ENCODE measurements at places on chromosomes 12 and 14.

- no peak for DNase-seq
These were observed 179.0 kb upstream of the IGF1 start for GRCh38 chr12:102659200-102659911.

GRCh38 chr12:53057816-53058500 lies 8.1 kb downstream of the TNS2 start:
- DNase-seq: no peak

GRCh38 chr12:52370926-52371608 lies 3.8 kb upstream of the KRT85 start:
- DNase-seq: peak; percentile 90

DNA sequence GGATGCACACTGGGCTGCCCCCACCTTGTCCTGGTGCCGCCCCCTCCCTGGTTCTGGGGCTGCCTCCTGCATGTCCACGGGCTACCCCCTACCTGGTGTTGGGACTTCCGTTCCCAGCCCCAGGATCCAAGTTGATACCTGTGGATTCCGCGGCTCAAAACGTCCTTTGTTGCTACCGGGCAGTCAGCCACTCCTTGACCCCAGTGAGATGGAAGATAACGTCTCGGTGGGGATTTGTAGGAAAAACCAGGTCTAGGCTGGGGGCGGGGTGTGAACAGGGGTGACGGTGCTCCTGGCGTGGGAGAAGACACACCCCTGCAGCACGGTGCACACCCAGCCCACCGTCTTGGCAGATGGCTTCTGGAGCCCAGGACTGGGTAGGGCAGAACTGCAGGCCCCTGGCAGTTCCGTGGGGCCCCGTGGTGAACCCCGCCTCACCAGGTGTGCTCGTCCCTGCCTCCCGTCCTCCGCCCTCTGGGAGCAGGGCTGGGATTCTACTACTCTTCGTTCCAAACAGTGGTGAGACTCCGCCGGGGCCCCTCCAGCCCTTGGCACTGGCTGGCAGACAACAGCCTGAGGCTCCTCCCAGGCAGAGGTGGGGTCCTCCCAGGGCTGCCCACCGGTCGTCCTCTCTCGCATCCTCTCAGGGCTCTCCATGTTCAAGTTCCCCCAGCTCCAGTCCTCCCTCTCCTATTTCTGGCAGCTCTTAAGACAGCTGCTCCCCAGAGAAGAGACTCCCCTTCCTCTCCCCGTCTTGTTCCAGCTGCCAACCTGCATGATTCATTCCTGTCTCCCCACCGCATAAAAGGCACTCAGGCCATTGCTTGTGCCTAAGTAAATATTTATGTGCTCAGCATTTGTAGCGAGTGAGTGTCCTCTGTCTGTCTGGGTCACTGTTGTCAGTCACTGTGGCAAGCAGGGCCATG lies 75.5 kb downstream of the FBXL14 start:
- DNase-seq: no peak

DNA sequence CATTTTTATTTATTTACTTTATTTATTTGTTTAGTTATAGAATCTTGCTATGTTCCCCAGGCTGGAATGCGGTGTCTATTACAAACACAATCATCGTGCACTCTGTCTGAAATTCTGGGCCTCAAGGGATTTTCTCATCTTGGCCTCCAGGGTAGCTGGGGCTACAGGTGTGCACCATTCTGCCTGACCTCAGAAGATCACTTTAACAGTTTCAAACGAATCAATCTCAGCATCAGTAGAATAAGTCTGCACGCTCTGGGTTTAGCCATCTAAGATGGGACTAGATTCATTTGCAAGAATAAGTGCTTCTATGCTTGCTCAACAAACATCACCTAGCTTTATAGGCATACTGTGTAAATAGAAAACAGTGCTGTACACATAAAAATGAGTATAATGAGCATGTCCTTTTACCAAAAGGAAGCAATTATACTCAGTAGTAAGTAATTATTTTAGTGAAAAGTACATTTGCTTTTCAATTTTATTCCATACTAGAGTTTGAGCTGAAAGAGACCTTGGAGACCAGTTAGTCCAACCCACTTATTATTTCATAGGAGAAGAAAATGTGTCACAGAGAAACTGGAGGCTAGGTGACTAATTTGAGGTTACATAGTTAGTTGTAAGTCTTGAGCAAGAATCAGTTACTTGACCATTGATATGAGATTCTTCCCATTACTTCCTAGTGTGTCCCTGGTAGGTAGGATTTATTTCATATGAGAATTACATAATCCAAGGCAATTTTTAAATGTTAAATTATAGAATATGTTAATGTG lies 456.5 kb upstream of the LMO3 start:
- no peak for DNase-seq

DNA sequence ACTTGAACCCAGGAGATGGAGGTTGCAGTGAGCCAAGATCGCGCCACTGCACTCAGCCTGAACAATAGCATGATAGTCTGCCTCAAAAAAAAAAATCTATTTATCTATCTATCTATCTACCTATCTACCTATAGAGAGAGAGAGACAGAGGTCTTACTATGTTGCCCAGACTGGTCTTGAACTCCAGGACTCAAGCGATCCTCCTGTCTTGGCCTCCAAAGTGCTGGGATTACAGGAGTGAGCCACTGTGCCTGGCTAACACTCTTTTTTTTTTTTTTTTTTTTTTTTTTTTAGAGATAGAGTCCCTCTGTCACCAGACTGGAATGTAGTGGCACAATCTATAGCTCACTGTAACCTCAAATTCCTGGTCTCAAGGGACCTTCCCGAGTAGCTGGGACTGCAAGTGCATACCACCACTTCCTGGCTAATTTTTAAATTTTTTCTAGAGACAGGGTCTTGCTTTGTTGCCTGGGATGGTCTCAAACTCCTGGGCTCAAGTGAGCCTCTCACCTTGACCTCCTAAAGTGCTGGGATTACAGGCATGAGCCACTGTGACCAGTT lies 1.9 kb downstream of the FAM186A start:
- peak; percentile 31 for DNase-seq

DNA sequence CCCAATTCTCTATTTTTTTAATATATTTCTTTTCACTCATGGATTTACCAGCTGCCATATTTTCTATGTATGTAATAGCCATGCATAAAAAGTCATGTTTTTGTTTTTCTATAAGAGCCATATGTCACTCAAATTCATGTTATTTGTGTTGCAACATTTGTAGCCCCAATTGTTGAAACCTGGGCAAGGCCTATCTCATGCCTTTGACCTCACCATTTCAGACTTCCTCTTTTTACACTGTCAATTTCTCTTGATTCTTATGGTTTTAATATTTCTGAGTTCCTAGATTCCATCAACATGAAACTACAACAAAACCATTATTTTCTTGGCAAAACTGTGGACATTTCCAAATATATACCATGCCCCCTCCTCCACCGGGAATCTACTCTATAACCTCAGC lies 647.5 kb downstream of the C12orf50 start:
- DNase-seq: no peak

- DNase-seq: no peak
These were observed 67.2 kb downstream of the CCDC88C start for GRCh38 chr14:91350483-91350812.

GRCh38 chr14:89041257-89041582 lies 216.8 kb downstream of the TTC8 start:
- DNase-seq: no peak

DNA sequence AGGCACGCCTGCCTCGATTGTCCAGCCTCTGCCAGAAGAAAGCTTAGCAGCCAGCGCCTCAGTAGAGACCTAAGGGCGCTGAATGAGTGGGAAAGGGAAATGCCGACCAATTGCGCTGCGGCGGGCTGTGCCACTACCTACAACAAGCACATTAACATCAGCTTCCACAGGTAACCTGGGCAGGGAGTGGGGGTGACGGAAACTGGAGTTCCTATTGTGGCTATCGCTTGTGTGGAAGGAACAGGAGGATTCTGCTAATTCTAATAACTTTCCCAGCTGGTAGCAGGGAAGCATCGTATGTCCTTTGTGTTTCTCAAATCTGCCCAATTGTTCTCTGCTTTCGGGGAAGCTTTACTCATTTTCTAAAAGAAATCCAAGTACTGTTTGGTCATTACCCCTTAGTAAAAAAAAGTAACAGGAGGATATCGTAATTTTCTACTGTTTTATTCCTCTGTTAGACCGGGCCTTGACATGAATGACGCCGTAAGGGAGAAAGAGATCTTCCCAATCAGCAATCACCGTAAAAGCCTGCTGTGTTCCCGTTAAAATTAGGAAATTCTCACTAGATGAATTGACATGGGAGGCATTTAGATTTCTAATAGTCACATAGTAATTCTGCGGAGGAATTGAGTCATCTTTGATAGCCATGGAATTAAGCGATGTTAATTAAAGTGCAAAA lies 449 bp downstream of the THAP2 start:
- no peak for DNase-seq

GRCh38 chr12:42140901-42141300 lies 3.8 kb downstream of the GXYLT1 start:
- DNase-seq: peak; percentile 66

- DNase-seq: peak; percentile 40
These were observed 89.3 kb upstream of the SLC38A4 start for GRCh38 chr12:46915082-46915481.

DNA sequence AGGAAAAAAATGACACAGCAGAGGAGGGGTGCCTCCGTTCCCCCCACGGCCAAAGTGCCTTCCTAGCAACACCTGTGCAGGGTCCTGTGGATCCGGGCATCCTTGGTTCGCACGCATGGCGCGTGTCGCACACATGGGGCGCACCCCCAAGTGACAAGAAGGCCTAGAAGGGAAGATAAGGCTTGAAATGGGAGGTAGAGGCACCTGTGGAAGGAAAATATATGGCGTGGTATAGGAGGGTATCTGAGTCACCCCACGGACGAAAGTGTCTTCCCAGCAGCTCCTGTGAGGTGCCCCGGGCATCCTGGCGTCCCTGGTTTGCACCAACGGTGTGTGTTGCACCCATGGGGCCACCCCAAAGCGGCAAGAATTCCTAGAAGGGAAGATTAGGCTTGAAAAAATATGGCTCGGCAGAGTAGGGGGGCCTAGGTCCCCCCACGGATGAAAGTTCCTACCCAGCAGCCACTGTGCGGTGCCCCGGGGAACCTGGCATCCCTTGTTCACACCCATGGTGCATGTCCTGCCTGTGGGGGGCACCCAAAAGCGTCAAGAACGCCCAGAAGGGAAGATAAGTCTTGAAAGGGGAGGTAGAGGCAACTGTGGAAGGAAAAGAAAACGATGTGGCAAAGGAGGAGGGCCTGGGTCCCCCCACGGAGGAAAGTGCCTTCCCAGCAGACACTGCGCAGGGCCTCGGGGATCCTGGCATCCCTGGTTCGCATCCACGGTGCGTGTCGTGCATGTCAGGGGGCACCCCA lies 280.0 kb downstream of the ALG10 start:
- no peak for DNase-seq

DNA sequence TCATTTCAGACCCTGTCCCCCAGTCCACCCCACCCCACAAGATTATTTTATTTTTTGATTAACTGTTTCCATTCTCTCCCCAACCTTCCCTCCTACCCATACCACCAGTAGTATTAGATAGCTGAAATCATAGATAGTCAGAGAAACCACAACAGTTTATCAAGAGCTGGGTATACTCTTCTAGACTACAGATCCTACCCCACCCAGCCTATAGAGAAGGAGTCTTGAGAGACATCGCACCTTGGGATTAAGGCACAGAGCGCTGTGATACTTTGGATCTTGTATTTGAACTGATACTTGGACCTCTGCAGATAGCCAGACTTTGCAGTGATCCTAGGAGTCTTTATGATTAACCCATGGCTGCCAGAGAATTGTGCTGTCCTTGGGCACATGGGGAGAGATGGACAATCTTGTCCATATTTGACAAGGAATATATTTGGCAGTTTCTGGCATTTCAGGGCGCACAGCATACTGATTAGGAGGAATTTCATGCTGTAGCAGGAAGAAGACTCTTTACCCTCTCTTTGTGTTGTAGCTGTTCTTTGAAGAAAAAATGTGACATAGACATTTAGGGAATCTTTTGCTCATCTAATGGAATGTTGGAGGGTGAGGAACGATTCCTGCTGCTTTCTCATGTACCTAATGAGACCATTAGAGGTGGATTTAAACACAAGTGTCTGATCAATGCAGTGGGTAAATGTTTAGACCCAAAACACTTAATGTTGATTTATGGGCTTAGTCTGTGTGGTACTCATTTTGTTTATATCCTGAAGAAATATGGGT lies 982 bp downstream of the RBMS2 start:
- DNase-seq: no peak

Data from hepatic stellate cell (primary cell).